ENCODE measurements at places on chromosomes 2 and 18. TPM values are rescaled to one million over a fixed set of nuclear protein-coding genes. Genes with fewer than 3 reads are reported as not detected.

- peak; percentile 71 for DNase-seq
Observed at GRCh38 chr18:23578891-23579653, 7.2 kb downstream of the NPC1 start.

DNA sequence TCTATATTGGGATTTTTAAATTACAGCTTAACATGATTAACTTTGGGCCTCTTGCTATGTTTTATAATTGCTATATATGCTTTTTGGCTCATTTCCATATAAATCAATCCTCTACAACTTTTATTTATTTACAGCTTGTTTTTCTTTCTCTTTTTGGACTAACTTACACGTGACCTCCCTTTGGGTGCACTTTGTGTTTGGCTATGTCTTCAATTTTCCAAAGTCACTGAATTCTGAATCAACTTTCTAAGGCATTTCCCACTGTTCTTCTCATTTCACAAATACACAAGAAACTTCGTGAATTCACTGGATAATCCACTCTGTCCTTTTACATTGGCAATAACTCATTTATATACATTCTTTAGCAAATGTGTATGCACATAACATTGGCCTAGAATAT lies 5.4 kb upstream of the CPS1 start:
- no peak for DNase-seq

- DNase-seq: no peak
Observed at GRCh38 chr18:75548353-75548905, 120.9 kb upstream of the SMIM21 start.

GRCh38 chr18:2617401-2617998 lies 38.0 kb upstream of the SMCHD1 start:
- DNase-seq: no peak

- DNase-seq: no peak
Observed at GRCh38 chr18:67935638-67936037, 419.1 kb upstream of the DSEL start.

- DNase-seq: no peak
Observed at GRCh38 chr2:11530864-11531465, 2.9 kb upstream of the GREB1 start.

DNA sequence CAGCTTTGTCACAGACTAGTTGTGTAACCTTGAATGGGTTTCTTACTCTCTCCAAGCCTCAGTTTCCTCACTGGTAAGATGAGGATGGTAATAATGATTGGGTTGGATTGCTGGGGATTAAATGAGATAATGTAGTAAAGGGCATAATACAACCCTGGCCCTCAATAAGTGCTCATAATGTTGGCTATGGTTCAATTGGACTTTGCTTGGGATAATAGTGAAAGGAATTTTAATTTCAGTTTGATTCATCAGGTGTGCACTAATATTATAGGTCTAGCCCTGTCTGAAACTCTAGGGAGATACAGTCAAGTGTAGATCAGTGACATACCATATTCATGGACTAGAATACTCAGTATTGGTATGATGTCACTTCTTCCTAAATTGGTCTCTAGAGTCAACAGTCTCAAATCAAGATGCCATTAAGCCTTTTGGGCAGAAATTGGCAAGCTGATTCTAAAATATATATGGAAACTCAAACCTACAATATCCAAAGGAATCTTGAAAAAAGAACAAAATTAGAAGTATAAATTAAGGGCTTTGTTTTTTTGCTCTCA lies 161.4 kb downstream of the SMAD7 start:
- DNase-seq: no peak

EPAS1 gene
- polyA plus RNA-seq: 45.2 TPM

GRCh38 chr18:22165049-22165602 lies 4.3 kb upstream of the GATA6 start:
- DNase-seq: no peak

GRCh38 chr2:181750305-181750704 lies 70.0 kb upstream of the NEUROD1 start:
- no peak for DNase-seq

DNA sequence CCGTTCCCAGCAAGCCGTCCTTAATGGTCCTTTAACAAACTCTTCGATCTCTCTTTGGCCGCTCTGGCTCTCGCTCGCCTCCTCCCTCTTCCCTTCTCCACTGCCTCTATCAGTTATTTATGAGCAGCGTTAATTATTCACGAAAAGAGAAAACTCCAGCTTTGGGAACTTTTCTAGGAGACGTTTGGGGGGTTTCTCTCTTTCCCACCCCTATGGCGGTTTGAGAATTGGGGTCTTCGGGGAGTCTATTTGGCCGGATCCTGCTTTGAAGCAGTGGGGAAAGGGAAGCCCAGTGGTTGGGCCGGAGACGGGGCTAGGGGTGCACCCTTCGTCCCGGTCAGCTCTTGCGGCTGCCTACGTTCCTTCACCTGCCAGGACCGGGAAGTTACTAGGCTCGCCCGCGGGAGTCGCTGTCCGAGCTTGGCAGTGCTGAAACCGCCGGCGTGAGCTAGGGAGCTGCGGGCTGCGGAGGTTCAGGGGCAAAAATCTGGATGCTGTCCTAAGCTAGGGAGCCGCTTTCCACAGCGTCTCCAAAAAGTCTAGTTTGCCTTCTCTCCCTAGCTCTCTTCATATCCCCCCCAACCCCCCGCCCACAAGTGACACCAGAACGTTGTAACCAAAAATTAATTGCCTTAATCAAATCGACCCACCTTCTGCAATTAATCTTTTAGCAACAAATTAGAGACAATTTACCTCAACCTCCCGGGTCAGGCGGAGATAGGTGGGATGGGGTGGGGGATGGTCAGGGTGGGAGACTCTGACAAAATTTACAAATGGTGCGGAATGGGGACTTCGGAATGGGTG lies 8.9 kb upstream of the SKOR2 start:
- DNase-seq: peak; percentile 61

DNA sequence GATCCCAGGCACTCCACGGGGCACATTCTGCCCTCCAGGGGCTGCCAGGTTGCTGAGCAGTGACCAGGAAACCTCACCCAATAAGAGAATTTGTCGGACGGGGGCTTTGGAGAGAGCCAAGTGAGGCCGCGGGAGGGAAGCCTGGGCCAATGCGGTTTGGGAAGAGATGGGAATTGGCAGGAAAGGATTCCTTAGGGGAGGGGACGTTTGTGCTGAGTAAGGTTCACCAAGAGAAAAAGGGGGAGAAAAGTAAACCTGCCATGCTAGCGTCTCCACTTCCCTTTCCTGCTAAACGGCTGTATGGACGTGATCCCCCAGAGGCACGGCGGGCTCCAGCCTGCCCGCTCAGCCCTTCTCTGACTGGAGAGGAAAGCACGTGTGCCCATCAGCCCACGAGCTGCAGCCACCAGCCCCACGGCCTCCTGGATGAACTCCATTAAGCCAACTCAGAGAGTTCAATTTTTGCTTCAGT lies 194.4 kb upstream of the ID2 start:
- DNase-seq: no peak

DNA sequence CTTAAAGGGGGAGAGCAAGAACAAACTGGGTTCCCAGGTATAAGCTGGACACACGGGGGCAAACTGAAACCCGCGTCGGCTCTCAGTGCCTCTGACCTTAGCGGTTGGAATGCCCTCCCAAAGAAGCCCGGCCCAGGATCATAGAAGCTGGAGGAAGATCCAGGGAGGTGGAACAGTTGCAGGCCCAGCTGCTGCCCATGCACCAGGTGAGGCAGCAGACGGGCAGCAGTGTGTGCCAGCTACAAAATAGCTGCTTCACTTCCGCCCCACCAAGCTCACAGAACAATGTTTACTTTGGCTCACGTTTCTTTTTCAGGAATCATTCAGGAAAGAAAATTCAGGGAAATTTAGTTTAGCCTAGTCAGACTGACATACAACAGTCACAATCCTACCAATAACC lies 3.9 kb upstream of the ERMN start:
- no peak for DNase-seq

GRCh38 chr2:241677392-241677791 lies 9.2 kb downstream of the DTYMK start:
- no peak for DNase-seq

CCDC74A gene
- polyA plus RNA-seq: 11.3 TPM

PGAP1 gene
- polyA plus RNA-seq: 2.5 TPM

DNA sequence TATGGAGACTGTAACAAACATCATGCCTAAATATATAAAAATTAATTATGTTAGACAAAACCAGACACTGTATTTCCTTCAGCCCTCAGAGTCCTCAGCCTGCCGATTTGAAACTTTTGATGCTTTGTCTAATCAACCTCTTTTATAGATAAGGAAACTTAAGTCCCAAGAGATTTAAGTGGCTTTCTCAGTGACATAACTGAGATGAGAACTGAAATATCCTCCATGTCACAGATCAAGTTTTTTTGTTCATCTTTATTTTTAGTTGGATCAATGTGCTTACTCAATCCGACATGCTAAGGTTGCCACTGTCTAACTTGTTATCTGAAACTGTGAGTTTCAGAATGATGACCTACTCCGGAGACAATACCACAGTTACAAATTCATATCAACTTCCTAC lies 72.3 kb downstream of the BARD1 start:
- DNase-seq: no peak

TEX44 gene
- polyA plus RNA-seq: not detected

DNA sequence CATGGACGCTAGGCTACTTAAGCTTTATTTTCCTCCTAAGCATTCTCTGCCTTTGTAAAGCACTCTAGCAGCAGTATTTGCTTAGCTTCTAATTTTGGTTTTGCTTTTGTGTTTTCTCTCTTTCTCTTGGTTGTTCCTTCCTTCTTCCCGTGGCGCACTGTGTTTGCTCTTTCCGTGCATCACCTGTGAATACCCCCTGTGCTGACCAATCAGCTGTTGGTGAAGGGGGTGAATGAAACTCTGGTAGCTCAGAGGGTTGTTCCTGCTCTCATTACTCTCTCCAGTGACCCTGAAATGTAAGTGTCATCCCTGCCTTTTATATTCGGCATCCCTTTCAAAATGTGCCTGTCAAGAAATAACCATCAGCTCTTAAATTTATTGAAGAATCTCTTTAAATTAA lies 45.5 kb upstream of the TNFRSF11A start:
- no peak for DNase-seq

DNA sequence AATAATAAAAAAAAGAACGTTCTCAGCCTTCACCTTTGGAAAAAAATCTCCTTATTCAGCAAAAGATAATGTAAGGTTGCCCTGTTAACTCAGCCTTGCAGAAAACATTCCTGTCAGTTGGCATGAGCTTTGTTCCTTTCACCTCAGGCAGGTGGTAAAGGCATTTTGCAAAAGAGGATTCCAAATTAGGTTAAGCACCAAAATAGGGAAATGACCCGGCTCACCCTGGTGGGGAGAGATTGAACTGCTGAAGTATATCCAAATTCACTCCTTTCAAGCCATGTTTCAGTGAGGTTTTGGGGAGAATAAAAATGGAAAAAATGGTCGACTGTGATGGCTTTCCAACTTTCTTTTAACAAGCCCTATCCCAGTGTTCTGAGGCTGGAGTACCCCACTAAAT lies 1988.8 kb upstream of the PIK3C3 start:
- peak; percentile 18 for DNase-seq
